ENCODE measurements at places on chromosomes 4 and X. TPM values are rescaled to one million over a fixed set of nuclear protein-coding genes. Genes with fewer than 3 reads are reported as not detected.

GRCh38 chrX:148537556-148538182 lies 37.3 kb downstream of the AFF2 start:
- H3K4me1 ChIP-seq: no peaks in the 10 kb centered on the region
- no peak overlapping the region for H3K27ac ChIP-seq
- H3K4me3 ChIP-seq: no peak overlapping the region
- no peak for DNase-seq
- H3K36me3 ChIP-seq: no peaks in the 10 kb centered on the region
- no peaks in the 10 kb centered on the region for H3K27me3 ChIP-seq

DNA sequence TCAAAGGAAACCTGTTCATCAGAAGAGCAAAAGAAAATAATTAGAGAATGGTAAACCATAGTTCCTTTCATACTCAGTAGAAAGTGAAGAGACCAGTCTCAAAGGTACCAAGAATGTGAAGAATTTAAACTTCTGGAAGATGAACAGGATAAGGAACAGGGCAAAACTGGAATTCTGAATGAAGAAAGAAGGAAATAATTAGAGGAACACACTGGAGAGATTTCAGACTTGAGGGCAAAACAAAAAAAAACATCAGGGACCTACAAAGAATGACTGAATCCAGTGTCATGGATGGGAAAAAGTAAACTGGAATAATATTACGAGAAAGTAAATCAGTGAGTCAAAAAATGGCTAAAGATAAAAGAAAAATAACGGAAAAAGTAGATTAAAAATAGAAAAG lies 245.6 kb upstream of the NEIL3 start:
- no peaks in the 10 kb centered on the region for H3K27me3 ChIP-seq
- no peak overlapping the region for H3K27ac ChIP-seq
- no peak for DNase-seq

GRCh38 chr4:134787315-134787714 lies 585.7 kb upstream of the PABPC4L start:
- H3K4me3 ChIP-seq: no peak overlapping the region
- no peak overlapping the region for H3K27ac ChIP-seq
- H3K4me1 ChIP-seq: no peaks in the 10 kb centered on the region

GAGE12J gene
- not detected for total RNA-seq

Data from ovary (tissue), 10 donors.